ENCODE measurements at places on chromosomes 12 and 14.

DNA sequence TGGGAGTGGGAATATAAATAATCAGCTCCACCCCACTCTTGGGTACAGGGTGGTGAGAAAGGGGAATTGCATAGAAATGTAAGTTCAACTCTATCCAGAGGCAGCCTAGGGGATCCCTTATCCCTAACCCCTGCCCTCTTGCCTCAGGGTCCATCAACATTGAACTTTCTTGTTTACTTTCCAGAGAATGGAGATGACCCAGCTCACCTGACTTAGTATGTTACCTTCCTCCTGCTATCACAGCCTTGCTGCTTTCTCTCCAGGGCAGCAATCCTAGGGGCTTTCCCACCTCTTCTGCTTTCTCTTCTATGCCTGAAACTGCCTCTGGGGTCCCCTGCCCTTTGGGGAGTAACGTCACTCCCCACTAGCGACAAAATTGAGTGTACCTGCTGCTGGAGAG is 2.7 kb downstream of the LRP1 start:
- no peaks in the 10 kb centered on the region for H3K27me3 ChIP-seq
- H3K4me1 ChIP-seq, result peaks cover 65% of the 10 kb centered on the region
- H3K4me3 ChIP-seq, result no peak overlapping the region
- DNase-seq, result no peak

DNA sequence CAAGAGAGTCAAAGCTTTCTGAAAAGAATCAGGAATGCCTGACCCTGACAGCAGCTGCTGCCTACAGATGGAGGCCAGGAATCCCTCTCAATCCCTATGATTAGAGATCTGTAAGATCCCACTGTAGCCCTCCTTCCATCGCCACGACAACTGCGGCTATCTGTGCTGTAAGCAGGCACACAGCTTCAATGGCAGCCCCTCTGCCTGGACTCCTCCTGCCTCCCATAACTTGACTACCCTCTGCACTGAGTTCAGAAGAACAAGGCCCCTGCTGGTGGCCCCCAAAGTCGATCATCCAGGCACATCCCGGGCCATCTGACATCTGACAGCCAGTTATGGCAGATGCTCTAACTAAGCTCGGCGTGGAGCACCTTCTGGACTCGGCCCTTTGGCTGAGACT is 2.9 kb downstream of the CLMN start:
- DNase-seq, result no peak
- H3K36me3 ChIP-seq, result no peaks in the 10 kb centered on the region
- no peaks in the 10 kb centered on the region for H3K27me3 ChIP-seq
- H3K27ac ChIP-seq, result no peak overlapping the region
- H3K4me1 ChIP-seq, result peaks cover 19% of the 10 kb centered on the region

DNA sequence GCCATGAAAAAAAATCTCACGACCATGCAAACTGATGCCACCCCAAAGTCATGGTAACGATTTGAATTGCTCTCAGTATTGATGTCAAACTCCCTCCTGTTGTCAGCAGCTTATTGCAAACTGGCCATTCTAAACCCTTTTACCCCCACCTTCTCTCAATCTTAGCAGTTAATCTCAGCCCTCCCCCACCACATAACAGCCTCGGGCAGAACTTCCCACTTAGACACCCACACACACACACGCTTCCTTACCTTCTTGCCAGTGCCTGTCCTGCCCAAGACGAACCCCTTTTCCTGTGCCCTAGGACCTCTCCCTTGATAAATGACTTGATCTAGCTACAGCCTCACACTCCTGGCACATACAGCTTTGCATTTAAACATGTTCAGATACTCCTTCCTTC is 56.6 kb downstream of the GPATCH2L start:
- H3K27me3 ChIP-seq, result no peaks in the 10 kb centered on the region
- H3K4me1 ChIP-seq, result no peaks in the 10 kb centered on the region
- DNase-seq, result no peak
- no peak overlapping the region for H3K27ac ChIP-seq
- no peak overlapping the region for H3K4me3 ChIP-seq

- H3K36me3 ChIP-seq, result no peaks in the 10 kb centered on the region
- no peak overlapping the region for H3K4me3 ChIP-seq
- H3K27me3 ChIP-seq, result no peaks in the 10 kb centered on the region
- H3K27ac ChIP-seq, result no peak overlapping the region
- no peaks in the 10 kb centered on the region for H3K4me1 ChIP-seq
Measured at GRCh38 chr12:55885113-55885512, 42.4 kb upstream of the MMP19 start.

GRCh38 chr12:130357241-130357640 is 19.6 kb downstream of the PIWIL1 start:
- no peak for DNase-seq
- H3K4me3 ChIP-seq, result no peak overlapping the region
- no peaks in the 10 kb centered on the region for H3K36me3 ChIP-seq
- no peaks in the 10 kb centered on the region for H3K27me3 ChIP-seq

GRCh38 chr12:115972241-115972640 is 305.3 kb downstream of the MED13L start:
- H3K4me3 ChIP-seq, result no peak overlapping the region
- H3K4me1 ChIP-seq, result no peaks in the 10 kb centered on the region
- H3K27ac ChIP-seq, result no peak overlapping the region
- H3K36me3 ChIP-seq, result peaks cover 29% of the 10 kb centered on the region
- H3K27me3 ChIP-seq, result no peaks in the 10 kb centered on the region
- DNase-seq, result no peak

DNA sequence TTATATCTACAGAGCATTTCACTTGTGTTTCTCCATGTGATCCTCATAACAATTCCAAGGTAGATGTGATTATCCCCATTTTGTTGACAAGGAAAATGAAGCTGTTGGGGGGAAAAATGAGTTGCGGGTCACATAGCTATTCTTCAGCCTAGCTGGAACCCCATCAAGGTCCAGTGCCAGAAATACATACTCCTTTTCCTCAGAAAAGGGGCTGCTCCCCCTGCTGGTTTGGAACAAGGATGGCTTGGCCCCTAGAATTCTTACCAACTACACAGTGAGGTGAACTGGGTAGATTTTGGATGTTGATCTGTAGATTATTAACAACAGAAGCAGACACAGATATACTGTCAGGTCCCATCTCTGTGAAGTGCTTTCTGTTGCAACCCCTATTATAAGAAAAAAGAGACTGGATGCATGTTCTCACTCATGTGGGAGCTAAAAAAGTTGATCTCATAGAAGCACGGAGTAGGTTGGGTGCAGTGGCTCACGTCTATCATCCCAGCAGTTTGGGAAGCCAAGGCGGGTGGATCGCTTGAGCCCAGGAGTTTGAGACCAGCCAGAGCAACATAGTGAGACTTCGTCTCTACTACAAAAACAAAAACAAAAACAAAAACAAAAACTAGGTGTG is 8.9 kb downstream of the IKZF4 start:
- H3K4me1 ChIP-seq, result peaks cover 10% of the 10 kb centered on the region
- peak overlapping the region; percentile 74 for H3K27ac ChIP-seq
- no peak overlapping the region for H3K4me3 ChIP-seq
- no peaks in the 10 kb centered on the region for H3K27me3 ChIP-seq
- H3K36me3 ChIP-seq, result peaks cover 21% of the 10 kb centered on the region

GRCh38 chr12:47878918-47879481 is 25.8 kb downstream of the VDR start:
- no peak for DNase-seq
- H3K27me3 ChIP-seq, result no peaks in the 10 kb centered on the region
- H3K27ac ChIP-seq, result no peak overlapping the region
- H3K4me1 ChIP-seq, result peaks cover 14% of the 10 kb centered on the region
- H3K4me3 ChIP-seq, result no peak overlapping the region
- no peaks in the 10 kb centered on the region for H3K36me3 ChIP-seq

GRCh38 chr12:57744777-57745484 is at the start of gene TSPAN31:
Gene TSPAN31, plus strand, starts transcription at chr12:57745039. Its CDS starts 116 bp downstream, at chr12:57745155.
- no peaks in the 10 kb centered on the region for H3K4me1 ChIP-seq
- H3K27me3 ChIP-seq, result peaks cover 20% of the 10 kb centered on the region
- peak; percentile 97 for DNase-seq
- H3K27ac ChIP-seq, result peak within 1 kb of the TSS; percentile 44
- peak within 1 kb of the TSS; percentile 78 for H3K4me3 ChIP-seq
- peaks cover 20% of the 10 kb centered on the region for H3K36me3 ChIP-seq

Measured in trophoblast cell (in vitro differentiated cells and primary cell).